Esophagus squamous epithelium (tissue), 5 donors: ENCODE measurements at places on chromosomes 3 and 15.

GRCh38 chr3:11304175-11304574, 32.0 kb downstream of the ATG7 start:
- no peak for DNase-seq

- no peak for DNase-seq
Measured at GRCh38 chr3:159649951-159650350, 338.7 kb upstream of the IL12A start.

- no peak for DNase-seq
Measured at GRCh38 chr3:170497207-170498095, 78.8 kb downstream of the CLDN11 start.

GRCh38 chr3:141436180-141436579, 50.6 kb upstream of the RASA2 start:
- no peak for DNase-seq

- DNase-seq, result no peak
Measured at GRCh38 chr3:57434041-57434440, 110.1 kb downstream of the DNAH12 start.
